ENCODE measurements at places on chromosomes 6 and 20. TPM values are rescaled to one million over a fixed set of nuclear protein-coding genes. Genes with fewer than 3 reads are reported as not detected.

- DNase-seq = no peak
Measured at GRCh38 chr6:52543729-52544601, 32.9 kb downstream of the TRAM2 start.

The SALL4 gene
- polyA plus RNA-seq = not detected

DNA sequence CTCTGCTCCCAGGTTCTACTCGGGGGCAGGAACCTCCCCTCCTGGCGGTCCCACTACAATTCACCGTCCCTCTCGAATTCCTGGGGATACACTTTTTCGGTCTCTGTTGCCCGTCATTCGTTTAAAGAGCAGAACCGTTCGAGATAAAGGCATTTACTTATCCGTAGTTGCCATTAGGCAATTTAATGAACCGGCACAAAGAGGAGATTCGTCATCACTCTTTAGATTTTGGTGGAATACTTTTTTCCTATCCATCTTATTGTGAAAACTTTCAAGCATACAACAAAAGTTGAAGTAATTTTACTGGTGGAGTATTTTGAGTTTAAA is 1.2 kb upstream of the CD24 start:
- DNase-seq = no peak

- DNase-seq = peak; percentile 99
Measured at GRCh38 chr20:4041748-4042411, 26.5 kb upstream of the RNF24 start.

- DNase-seq = peak; percentile 34
Measured at GRCh38 chr20:39289316-39289715, 327.2 kb downstream of the DHX35 start.

DNA sequence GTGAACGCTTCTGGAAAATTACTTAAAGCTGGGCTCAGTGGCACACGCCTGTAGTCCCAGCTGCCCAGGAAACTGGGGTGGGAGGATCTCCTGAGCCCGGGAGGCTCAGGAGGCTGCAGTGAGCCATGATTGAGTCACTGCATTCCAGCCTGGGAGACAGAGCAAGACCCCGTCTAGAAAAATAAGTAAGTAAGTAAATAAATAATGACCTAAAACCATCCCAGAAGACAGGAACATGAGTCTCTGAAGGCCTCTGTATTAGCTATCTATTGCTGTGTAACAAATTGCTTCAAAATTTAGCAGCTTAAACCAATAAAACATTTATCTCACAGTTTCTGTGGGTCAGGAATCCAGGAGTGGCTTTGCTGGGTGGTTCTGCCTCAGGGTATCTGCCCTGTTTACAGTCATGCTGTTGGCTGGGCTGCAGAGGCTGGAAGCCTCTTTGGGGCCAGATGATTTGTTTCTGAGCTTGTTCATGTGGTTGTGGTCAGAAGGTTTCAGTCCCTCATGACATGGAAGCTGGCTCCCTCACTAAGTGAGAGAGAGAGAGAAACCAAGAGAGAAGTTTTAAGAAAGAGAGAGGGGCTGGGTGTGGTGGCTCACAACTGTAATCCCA is 48.4 kb upstream of the NCOA3 start:
- no peak for DNase-seq

Data from small intestine (tissue), 16 donors.